GM12865 (cell line): ENCODE measurements at places on chromosomes 7 and 10.

GRCh38 chr10:70052462-70053217 lies at the start of gene MACROH2A2:
MACROH2A2 (plus strand) TSS chr10:70052846; CDS start chr10:70075659, 22,813 bp downstream.
- no peak for DNase-seq

DNA sequence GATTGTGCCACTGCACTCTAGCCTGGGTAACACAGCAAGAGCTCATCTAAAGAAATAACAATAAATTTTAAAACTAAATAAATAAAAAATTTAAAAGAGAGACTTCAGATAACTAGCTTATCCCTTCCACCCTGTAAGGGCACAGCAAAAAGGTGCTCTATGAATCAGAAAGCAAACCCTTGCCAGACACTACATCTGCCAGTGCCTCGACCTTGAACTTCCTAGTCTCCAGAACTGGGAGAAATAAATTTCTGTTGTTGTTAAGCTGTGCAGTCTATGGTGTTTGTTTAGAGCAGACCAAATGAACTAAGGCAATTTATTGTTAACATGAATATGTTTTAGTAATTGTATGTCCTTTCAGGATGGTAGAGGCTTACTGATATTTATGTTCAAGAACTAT lies 174.9 kb upstream of the TRIM24 start:
- no peak for DNase-seq

DNA sequence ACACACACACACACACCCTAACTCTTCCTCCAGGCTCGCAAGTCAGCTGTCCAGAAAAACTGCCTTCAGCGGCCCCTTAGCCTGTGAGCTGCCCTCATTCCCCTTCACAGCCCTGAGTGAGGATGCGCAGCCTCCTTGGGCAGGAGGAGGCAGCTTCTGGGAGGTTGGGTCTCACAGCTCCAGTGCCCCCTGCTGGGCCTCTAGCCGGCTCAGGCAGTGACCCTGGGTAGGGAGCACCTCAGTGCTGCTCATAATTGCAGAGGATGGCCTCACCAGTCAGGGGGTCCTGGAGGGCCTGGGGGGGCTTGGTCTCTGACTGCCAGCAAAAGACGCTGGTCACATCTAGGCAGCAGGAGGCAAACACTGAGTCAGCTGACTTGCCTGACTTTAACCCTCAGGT lies 43.7 kb downstream of the ZNF273 start:
- no peak for DNase-seq

- DNase-seq = no peak
Measured at GRCh38 chr7:36368496-36368895, 21.2 kb upstream of the ANLN start.

DNA sequence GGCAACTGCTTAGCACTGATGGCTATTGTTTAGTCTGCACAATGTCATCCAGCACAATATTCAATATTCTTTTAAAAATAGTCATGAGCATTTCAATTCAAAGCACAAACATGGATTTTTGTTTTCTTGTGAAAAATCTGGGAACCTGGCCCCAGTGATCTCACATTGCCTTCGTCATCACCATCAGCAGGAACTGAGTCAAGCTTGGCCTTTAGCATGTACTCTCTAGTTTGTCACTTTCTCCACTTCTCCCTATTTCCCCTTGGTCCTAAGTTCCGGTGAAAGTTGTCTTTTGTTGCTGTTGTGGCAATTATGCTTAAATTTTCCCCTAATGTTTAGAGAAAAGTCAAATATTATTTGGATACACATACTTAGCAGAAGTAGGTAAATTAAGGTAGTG lies 252.9 kb upstream of the SORCS1 start:
- no peak for DNase-seq
